Hematopoietic multipotent progenitor cell treated with erythropoietin and hydrocortisone succinate and interleukin-3 and kit ligand, for 8 days (in vitro differentiated cells): ENCODE measurements at places on chromosomes 5 and 9.

GRCh38 chr5:59673438-59674058, 220.0 kb downstream of the PDE4D start:
- peak; percentile 60 for DNase-seq

DNA sequence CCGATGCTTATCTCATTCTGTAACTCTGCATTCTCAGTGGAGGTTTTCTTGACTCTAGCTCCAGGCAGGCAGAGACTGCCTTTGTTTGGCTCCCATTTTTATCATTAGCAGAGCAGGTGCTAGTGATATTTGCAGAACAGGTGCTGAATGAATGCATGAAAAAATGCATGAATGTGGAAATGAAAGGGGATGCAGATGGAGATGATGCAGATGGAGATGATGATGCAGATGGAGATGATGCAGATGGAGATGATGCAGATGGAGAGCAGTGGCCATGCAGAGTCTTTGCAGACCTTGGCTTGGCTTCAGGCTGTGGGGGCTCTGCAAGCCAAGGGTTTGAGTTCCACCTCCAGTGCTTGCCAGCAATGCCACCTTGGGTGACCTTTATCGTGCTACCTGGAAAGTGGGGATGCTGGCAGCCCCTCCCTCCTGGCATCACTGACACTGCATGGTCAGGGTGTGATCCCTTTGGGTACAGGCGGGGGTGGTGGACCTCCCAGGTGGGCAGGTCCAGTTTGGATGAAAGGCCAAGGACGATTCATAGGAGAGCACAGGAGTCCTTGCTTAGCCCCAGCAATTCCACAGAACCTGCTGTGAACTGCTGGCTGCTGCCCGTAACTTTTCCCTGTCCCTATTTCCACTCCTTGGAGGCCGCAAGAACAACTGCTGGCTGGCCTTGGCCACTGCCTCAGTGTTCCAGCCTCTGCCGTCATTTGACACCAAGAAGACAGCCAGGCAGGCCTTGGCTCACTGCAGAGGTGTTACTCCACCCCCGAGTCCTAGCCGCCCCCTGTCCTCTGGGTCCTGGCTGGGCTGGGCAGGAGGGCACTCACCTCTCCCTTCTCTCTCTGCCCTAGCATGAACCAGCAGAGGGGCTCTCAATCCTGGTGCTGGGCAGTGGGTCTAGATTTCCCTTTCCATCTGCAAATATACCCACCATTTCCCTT, 33.0 kb downstream of the ERGIC1 start:
- DNase-seq = no peak

GRCh38 chr9:31697956-31698355, 686.5 kb upstream of the ACO1 start:
- DNase-seq = no peak

- peak; percentile 51 for DNase-seq
Observed at GRCh38 chr5:132012371-132013005, 1.0 kb upstream of the ACSL6 start.

DNA sequence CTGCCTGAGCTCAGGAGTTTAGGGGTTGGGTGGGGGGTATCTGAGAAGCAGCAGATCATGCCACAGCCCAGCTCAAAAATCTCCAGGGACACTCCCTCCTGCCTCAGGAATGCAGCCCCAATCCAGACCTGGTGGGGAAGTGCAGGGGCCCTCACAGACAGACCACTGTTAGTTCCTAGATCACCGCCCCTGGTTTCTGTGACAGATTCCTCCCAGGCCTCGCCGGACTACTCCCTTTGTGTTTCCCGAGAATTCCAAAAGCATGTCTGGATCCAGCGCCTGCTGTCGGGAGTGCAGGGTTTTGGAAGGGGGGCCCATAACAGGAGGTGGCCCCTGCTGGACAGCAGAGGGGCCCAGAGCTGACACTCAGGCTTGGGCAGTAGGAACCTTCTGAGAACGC, 74.5 kb downstream of the CTSL start:
- no peak for DNase-seq

DNA sequence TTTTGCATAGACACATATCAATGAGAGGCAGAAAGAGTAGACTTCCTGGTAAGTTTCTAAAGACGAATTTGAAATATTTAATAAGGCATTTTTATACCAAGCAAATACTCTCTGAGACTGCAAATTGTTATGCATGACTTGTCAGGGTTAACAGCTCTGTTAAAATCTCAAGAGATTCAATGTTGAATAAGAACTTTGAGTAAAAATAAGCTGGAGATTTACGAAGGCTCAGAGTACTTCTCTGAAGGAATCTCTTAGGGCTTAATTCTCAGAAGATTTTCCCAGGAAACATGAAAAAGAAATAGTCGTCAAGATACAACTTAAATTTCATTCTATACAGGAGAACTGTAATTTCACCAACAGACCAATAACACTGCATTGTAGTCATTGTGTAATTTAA, 259.4 kb downstream of the CDH18 start:
- DNase-seq = no peak

DNA sequence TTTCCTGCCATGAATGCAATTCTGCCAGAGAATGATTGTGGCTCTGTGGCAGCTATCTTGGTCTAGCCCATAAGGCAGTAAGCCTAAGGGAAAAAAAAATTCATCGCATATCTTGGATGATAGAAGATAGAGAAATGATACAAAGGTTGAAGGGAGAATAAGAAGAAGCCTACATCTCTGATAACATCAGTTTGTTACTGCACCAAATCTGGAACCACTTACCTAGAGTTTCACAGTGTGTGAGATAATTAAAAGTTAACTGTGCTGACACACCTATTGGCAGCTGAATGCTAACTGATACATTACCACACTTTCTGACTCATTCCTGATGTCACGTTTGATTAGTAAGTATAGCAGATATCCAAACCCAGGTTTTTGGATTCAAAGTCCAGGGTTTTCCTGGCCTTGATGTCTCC, 91.6 kb upstream of the TAF11L2 start:
- no peak for DNase-seq

DNA sequence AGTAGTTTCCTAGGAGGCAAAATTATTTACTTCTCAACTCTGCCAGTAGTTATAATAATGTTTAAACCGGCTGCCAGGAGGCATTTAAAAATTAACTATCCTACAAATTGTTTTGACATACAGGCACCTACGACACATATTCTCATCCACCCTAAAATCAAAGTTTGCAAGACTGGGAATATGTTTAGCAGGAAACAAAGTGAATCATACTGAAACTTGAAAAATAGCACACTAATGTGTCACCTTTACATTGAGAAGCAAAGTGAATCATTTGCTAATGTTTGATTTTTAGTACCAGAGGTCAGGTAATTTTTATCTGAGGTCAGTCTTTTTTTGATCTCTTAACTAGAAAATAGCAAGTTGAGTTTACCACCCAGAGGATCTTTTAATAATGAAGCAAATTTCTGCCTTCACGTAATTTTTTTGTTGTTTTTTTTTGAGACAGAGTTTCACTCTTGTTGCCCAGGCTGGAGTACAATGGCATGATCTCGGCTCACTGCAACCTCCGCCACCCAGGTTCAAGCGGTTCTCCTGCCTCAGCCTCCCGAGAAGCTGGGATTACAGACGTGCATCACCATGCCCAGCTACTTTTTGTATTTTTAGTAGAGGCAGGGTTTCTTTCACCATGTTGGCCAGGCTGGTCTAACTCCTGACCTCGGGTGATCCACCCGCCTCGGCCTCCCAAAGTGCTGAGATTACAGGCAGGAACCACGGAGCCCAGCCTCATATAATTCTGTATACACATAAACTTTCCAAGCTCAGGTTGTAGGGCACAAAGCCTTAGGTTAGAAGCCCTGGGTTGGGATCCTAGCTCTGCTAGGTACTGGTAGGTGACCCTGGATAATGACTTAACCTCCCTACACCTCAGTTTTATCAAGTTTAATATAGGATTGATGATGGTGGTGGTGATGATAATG, 124.3 kb downstream of the UGCG start:
- DNase-seq = no peak

DNA sequence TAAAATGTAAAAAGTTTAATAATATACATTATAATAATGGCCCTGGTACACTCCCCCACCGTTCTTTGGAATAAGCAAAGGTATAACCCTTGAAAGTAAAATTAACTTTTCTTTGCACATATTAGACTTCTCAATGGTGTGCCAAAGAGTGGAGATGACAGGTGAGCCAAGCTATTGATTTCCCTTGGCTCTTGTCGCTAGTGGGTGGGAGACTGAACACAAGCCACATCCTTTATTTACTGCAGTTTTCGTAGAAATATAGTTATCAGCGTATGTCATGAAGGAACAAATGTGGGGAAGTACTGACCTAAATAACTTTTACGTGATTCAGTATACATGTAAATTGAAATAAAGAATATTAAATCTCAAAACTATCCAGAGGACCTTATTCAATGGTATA, 549.3 kb downstream of the RAB3C start:
- DNase-seq = no peak

- DNase-seq = no peak
Observed at GRCh38 chr9:112503170-112503569, 16.5 kb downstream of the KIAA1958 start.

GRCh38 chr9:121376214-121376830, 6.3 kb upstream of the STOM start:
- DNase-seq = peak; percentile 55

- DNase-seq = no peak
Observed at GRCh38 chr9:69222970-69223369, 48.9 kb downstream of the TJP2 start.

DNA sequence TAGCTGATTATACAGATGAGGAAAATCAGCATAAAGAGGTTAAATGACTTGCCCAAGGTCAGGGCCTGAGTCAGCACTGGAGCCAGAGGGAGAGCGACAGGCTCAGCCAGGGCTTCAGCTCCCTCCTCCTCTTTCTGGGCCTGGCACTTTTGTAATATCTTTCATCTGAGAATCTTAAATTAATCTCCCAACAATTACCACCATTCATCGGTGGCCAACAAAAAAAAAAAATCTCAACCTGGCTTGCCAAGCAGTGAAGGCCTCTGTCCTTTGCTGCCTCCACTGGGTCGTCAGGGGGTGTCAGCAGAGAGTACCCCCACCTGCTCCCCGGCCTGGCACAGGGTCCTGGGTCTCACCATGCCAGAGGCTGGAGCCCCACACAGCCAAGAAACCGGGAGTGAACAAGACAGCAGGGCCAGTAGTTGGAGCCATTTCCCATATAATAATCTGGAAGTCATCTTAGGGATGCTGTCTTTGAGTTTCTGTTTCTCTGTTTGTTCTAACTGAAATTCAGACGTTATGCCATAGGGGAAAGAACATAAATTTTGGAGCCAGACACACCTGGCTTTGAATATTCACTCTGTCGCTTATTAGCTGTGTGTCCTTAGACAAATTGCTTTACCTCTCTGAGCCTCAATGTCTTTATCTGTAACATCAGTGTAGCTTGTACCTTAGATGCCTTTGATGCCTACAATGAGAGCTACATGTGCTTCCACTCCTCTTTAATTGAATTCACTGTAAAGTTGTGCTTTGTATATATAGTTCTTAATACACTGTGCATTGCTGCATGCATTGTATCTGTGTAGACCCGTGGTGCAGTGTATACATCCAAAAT, 299.9 kb upstream of the MSX2 start:
- no peak for DNase-seq

GRCh38 chr5:103327893-103328292, 69.3 kb downstream of the MACIR start:
- no peak for DNase-seq
